Bronchial epithelial cell (primary cell): ENCODE measurements at places on chromosomes 2 and 18.

GRCh38 chr2:237429753-237430152 is 15.8 kb upstream of the COL6A3 start:
- peak; percentile 34 for DNase-seq

DNA sequence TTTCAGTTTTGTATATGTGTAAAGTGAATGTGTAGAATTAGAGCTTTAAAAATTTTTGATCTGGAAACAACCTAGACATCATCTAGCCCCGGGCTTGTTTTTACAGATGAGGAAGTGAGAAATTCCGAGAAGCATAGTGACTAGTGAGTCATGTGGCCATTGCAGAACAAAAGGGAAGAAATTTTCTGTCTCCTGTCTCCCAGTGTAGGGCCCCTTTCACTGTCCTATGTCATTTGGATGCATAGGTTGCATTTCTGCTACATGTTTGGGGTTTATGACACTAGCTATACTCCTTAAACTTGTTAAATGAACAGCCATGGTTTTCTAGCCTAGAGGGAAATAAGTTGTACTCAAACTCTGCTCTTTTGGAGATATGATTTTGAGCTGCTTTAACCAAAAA is 84.6 kb downstream of the PLCL1 start:
- peak; percentile 82 for DNase-seq

- peak; percentile 60 for DNase-seq
These were observed 1.4 kb downstream of the RAB11FIP5 start for GRCh38 chr2:73111073-73112025.

GRCh38 chr2:168241208-168241607 is 6.2 kb downstream of the STK39 start:
- no peak for DNase-seq
